Fibroblast of the aortic adventitia (primary cell): ENCODE measurements at places on chromosomes 11 and 22.
A peak's percentile ranks its signal among the peaks of the same experiment; 100 is the strongest.

GRCh38 chr11:73716153-73717056 is 44.5 kb downstream of the RAB6A start:
- no peak for DNase-seq

DNA sequence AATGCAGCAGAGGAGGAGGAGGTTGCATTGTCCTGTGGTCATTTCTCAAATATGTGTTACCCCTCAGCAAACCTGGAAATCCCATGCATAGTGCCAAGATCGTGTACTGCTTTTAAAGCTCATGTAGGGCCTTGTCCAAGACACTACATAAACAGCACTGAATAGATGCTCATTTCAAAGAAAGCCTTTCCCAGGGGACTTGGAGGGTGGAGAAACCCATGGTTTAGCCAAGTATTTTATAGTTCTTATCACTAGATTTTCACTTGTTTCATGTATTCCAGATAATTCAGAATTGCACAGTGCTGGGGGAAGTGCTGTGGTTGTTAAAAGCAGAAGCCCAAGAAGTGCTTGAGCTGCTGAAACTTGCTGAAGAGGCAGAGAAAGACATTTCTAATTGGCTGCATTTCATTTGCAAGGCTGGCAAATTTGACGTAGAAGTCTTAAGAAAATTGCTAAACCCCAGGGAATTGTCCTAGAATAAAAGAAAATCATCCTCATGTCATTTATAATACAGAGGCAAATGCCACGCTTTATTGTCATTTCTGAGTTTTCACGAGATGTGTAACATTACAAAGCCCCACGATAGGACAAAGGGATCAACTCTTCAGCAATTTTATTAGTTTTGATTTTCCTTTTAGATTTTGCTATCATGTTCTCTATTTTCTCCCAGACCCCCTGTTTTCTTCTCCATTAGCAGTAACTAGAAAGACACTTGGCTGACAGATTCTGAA is 20.1 kb downstream of the CSRP3 start:
- peak; percentile 89 for DNase-seq

GRCh38 chr11:95084509-95084908 is 5.1 kb upstream of the ENDOD1 start:
- peak; percentile 30 for DNase-seq

DNA sequence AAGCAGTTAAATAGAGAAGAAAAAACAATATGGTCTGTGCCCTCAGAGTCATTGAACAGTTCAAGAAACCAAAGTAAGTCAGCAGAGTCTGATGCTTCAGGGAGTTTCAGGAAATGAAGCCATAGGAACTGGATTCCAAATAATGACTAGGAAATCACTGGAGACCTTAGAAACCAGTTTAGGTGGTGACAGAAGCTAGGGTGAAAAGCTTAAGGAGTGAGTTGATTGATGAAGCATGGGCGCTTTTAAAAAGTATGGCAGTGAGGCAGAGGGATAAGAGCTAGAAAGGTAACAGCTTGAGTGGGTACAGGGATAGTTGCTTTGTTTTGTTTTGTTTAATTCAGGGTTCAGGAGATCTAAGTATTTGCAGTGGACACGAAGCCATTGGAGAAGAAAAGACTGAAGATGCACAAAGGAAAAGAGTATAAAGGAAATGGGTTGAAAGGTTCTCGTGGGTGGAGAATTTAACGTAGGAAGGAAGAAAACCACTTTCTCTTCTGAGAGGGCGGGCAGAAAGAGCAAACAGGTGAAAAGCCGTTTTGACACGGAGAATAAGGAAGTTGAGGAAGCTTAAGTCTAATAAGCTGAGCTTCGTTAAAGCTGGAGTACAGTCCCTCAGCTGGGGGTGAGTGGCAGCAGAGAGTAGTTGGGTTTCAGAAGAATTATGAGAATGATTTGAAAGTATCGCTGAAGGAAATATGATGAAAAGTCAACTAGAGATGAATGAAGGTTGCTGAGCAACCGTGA is 14.8 kb downstream of the SGSM3 start:
- DNase-seq, result no peak
